ENCODE measurements at places on chromosomes 6 and 20. TPM values are rescaled to one million over a fixed set of nuclear protein-coding genes. Genes with fewer than 3 reads are reported as not detected.

The CLVS2 gene
- total RNA-seq: not detected

The MAK gene
- total RNA-seq: not detected

- H3K36me3 ChIP-seq: no peaks in the 10 kb centered on the region
- no peaks in the 10 kb centered on the region for H3K27me3 ChIP-seq
- H3K4me1 ChIP-seq: no peaks in the 10 kb centered on the region
- H3K27ac ChIP-seq: no peak overlapping the region
These were observed 1285.8 kb upstream of the CITED2 start for GRCh38 chr6:140660295-140660694.

- H3K4me3 ChIP-seq: no peak overlapping the region
- no peak for DNase-seq
- H3K27ac ChIP-seq: no peak overlapping the region
- peaks cover 1% of the 10 kb centered on the region for H3K4me1 ChIP-seq
- H3K27me3 ChIP-seq: no peaks in the 10 kb centered on the region
- no peaks in the 10 kb centered on the region for H3K36me3 ChIP-seq
These were observed 86.2 kb upstream of the ARID1B start for GRCh38 chr6:156691018-156691417.

DNA sequence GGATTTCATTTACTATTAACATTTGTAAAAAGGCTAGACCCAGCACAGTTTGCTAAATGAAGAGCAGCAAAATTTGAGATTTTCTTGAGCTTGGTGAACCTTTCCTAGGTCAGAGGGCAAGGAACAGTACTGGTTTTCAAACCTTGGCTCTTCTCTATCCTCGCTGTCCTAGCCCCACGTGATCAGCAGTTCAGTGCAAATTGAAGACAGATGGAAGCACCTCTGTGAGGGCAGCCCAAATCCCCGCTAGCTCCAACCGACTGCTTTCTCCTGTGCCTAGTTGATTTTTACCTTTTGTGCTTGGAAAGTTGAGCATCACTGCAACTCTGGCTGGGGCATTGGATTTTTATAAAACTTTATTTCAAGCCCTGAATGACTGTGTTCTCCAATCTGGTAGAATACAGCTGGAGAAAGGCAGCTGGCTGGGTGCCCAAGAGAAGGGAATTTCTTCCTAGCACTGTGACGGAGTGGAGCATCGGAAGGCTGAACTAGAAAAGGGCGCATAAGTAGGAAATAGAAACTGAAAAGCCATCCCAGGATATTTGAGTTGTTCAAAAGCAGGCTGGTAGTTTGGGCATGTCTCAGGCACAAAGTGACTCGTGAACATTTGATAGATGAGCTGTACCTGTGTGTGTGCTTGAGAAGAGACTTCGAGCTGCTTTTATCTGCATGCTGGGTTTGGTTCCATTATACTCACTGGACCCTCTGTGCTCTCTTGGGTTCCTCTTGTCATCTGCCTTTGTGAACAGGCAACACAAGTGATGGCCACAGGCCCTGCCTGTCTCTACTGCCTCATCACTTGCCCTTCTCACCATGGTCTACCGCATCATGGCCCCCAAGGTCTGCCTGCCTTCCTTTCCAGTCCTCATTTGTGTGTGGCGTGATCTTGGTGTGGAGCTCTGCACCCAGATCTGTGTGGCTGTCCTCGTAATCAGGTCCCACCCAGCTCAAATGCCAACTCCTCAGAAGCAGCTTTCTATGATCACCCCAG, 2.3 kb downstream of the RNF114 start:
- H3K4me1 ChIP-seq: peaks cover 30% of the 10 kb centered on the region
- peak overlapping the region; percentile 98 for H3K27ac ChIP-seq
- no peak overlapping the region for H3K4me3 ChIP-seq

GRCh38 chr6:96991618-96992342, 67.3 kb downstream of the KLHL32 start:
- no peak overlapping the region for H3K4me3 ChIP-seq
- DNase-seq: no peak
- H3K27me3 ChIP-seq: no peaks in the 10 kb centered on the region
- no peak overlapping the region for H3K27ac ChIP-seq
- no peaks in the 10 kb centered on the region for H3K36me3 ChIP-seq

DNA sequence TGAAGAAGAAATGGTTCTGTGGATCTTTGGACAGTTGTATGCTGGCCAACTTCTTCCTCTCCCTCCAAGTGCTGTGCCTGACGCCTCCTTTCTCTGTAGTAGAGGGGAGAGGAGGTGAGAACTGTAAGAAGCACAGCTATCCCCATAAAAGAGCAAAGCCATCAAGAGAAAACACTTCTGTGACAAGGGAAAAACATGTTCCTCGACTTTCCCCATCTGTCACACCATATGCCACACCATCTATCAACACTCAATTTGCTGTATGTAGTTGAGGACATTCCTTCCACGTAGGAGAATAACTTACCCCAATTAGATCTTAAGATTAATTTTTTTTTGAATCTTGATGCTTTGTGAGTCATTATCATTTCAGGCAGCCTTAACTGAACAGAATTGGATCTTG, 156.2 kb upstream of the PLCB4 start:
- DNase-seq: no peak
- H3K27ac ChIP-seq: no peak overlapping the region

GRCh38 chr6:135675862-135676261, 175.6 kb upstream of the PDE7B start:
- no peak overlapping the region for H3K27ac ChIP-seq
- H3K36me3 ChIP-seq: no peaks in the 10 kb centered on the region
- H3K27me3 ChIP-seq: no peaks in the 10 kb centered on the region
- H3K4me1 ChIP-seq: no peaks in the 10 kb centered on the region

The GLP1R gene
- 0.13 TPM for total RNA-seq

GRCh38 chr20:13419477-13419876, 198.4 kb downstream of the ISM1 start:
- no peaks in the 10 kb centered on the region for H3K36me3 ChIP-seq
- no peak overlapping the region for H3K27ac ChIP-seq
- DNase-seq: no peak
- no peaks in the 10 kb centered on the region for H3K4me1 ChIP-seq

- H3K27me3 ChIP-seq: no peaks in the 10 kb centered on the region
- H3K36me3 ChIP-seq: no peaks in the 10 kb centered on the region
- no peak for DNase-seq
- no peaks in the 10 kb centered on the region for H3K4me1 ChIP-seq
These were observed 257.1 kb downstream of the ADGB start for GRCh38 chr6:146855889-146856288.

The CALHM5 gene
- total RNA-seq: 0.67 TPM

DNA sequence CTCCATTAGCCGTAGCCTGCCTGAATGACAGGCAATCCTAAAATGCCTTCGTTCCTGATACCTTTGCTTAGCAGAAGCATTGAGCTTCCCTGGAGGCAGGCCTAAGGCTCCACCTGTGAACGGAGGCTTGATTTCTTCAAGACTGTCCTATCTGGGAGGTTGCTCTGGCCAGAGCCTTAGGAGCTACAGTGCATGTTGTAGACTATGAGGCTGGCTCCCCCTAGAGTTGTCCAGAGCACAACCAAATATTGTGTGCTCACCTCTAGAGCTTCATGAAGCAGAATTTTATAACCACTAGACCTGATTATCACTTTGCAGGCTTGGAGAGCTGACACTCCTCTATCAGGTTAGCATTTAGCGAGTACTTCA, 217.8 kb downstream of the MAFB start:
- DNase-seq: no peak
- no peaks in the 10 kb centered on the region for H3K27me3 ChIP-seq
- H3K4me1 ChIP-seq: no peaks in the 10 kb centered on the region
- no peaks in the 10 kb centered on the region for H3K36me3 ChIP-seq
- H3K27ac ChIP-seq: no peak overlapping the region

DNA sequence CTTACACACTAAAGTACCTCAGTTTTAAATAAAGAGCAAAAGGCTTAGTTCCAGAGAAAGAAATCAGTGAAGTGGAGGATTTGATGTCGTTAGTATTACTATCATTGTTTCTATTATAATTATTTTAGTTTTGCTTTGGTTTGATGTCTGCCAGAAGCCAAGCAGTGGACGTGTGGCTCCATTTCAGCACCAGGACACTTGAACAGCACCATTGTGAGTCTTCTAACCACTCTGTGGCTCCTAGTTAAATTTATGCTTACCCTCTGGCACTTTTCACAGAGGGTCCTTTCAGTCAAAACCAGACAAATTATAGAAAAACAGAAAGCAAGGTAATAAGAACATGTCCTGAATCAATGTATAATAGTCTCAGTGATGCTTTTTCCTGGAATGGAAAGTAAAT, 3.4 kb downstream of the COL9A1 start:
- no peaks in the 10 kb centered on the region for H3K4me1 ChIP-seq
- DNase-seq: no peak
- H3K27ac ChIP-seq: no peak overlapping the region
- H3K4me3 ChIP-seq: no peak overlapping the region

- no peak overlapping the region for H3K4me3 ChIP-seq
- no peak overlapping the region for H3K27ac ChIP-seq
- no peak for DNase-seq
- no peaks in the 10 kb centered on the region for H3K4me1 ChIP-seq
These were observed 118.7 kb downstream of the CLIC5 start for GRCh38 chr6:45896783-45897441.

The KPNA5 gene
- 17.7 TPM for total RNA-seq

GRCh38 chr6:12485226-12485764, 195.1 kb downstream of the EDN1 start:
- no peaks in the 10 kb centered on the region for H3K4me1 ChIP-seq
- no peaks in the 10 kb centered on the region for H3K36me3 ChIP-seq
- H3K4me3 ChIP-seq: no peak overlapping the region
- no peak overlapping the region for H3K27ac ChIP-seq
- DNase-seq: no peak

All from thyroid gland (tissue), 4 donors.